ENCODE measurements at places on chromosomes 7 and 10.

GRCh38 chr10:48390933-48391845 lies 84.7 kb downstream of the MAPK8 start:
- DNase-seq = no peak

DNA sequence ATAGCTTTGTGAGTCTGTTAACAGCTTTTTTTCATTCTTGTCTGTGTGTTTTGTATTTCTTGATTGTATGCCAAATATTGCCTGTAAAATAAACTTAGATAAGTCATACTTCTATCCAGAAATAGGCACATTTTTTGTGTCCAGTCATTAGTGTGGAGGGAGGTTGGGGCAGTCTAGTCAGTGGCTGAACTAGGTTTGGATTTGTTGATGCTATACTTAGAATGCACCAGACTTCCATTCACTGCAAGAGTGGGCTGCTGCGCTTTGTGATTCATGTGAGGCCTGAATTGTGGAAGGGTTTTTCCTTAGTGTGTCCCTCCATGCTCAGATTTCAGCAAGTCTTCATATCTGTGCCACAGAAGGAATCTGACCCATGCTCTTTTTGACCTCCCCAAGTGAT lies 50.0 kb downstream of the TRUB1 start:
- no peak for DNase-seq

- DNase-seq = no peak
These were observed 37.5 kb upstream of the EGR2 start for GRCh38 chr10:62853710-62854109.

- no peak for DNase-seq
These were observed 155.4 kb downstream of the NRP1 start for GRCh38 chr10:33179067-33179466.

DNA sequence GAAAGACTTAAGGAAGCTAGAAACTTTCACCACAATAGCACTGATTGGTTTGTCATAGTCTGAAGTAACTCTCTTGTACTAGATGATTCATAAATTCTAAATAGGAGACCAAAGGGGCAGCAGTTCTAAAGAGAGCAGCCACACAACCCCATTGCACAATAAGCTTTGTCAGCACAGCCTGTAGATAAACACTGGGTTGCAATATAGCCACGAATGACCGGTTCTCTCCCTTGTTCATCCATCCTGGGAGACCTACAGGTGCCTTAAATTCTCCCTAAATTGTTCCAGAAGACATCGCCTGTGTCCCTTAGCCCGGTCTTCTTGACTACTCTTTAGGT lies 167.0 kb downstream of the SNX13 start:
- no peak for DNase-seq

DNA sequence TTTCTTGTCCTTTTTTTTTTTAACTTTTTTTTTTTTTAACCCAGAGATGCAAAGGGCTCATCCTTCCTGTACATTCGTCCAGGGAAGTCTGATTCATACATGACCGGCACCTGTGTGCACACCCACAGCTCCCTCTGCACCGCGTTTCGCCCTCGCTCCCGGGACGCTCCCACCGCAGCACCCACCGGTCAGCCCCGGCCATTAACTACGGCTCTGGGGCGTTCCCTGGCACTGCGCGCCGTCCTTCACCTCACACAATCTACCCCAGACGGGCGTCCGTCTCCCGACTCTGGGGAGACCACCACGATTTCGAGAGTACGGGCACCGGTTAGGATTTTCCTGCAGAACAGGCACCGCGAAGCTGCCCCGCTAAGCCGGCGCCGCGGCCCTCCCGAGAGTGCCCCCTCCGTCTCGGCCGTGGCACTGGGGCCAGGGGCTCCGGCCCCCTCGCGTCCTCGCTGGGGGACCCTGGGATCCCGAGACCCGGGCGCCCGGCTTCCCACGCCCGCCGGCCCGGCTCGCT lies 452 bp downstream of the ATE1 start:
- no peak for DNase-seq

GRCh38 chr10:111142092-111142768 lies 65.4 kb downstream of the ADRA2A start:
- DNase-seq = no peak

DNA sequence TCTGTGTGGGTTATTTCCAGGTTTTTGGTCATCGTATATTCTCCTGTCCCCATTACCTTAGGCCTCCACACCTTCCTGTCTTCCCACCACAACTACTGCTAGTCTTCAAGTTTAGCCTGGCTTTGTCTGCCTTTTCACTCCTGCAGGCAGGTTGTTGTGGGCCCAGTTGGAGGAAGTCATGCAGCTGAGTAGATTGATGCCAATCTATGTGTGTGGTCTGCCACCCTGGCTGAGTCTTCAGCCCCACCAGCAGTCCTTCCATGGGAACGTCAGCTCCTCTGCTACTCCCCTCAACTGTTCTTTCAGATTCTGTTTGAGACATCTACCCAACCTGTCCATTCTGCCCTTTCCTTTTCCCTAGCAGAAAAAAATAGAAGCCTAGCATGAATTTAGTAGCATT lies 6.3 kb downstream of the RINT1 start:
- DNase-seq = no peak

GRCh38 chr10:340646-341045 lies 205.4 kb downstream of the ZMYND11 start:
- DNase-seq = no peak

- no peak for DNase-seq
These were observed 242.8 kb downstream of the GLI3 start for GRCh38 chr7:41994036-41994745.

Data from SHP77 treated with DMSO at 0.1 percent for 48 hours (cell line).